ENCODE measurements at places on chromosomes 11 and 22.
A peak's percentile ranks its signal among the peaks of the same experiment; 100 is the strongest.

- DNase-seq: no peak
These were observed 96.5 kb downstream of the ARHGAP8 start for GRCh38 chr22:44848791-44849420.

DNA sequence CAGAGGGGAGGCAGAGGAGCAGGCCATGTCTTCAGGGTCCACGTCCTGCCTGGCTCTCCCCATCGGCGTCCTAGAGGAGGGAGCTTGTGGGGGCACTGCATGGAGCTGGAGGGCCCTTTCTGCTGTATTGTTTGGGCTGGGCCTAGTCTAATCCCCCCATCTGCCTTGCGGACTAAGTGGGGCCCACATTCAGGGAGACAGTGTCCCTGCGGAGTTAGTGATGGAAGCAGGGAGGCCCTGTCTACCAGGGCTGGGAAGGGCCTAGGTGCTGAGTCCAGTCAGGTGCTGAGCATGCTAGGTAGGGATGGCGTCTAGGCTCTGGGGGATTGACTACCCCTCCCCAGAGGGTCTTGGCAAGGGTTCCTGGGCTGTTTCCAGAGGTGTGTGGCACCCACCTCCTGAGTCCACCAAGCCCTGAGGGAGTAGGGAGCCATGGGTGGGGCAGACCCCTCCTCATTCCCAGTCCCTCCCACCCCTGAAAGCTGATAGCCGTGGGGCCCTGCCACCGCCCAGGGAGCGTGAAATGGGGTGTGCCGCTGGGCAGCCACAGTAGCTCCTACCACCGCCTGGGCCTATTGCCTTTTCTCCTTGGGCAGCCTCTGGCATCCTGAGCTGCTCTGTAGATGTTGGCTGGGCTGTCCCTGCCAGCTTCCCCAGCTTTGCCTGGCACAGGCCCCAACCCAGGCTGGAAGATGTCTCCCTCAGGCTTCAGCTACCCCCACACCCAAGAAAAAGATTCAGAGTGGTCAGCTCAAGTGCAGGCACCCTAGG, 1.9 kb upstream of the POLD4 start:
- DNase-seq: no peak

GRCh38 chr22:28801845-28802594, 1.7 kb upstream of the XBP1 start:
- DNase-seq: no peak

- peak; percentile 49 for DNase-seq
These were observed 75.7 kb downstream of the KIAA1671 start for GRCh38 chr22:25027959-25028840.

DNA sequence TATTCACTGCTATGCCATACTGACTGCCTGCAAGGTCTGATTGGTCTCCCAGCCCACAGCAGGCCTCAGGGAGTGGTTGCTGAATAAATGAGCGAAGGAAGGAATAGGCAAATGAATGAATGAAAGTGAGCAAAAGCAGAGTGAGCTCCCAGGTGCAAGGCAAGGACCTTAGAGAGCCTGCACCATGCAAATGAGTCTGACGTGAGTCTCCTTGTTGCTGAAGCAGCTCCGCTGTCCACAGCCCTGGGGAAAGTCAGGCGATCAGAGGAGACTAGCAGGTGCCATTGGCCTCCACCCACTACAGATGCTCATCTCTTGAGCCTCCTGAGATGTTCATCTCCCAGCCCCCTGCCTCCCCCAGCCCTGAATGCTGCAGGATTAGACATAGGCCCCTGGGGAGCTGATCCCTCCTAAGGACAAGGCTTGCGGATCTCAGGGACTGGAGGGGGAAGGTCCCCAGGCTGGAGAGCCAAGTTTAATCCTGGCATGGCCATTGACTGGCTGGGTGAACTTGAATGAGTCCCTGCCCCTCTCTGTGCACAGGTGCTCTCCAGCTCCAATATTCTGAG, 22.1 kb downstream of the GDPD5 start:
- no peak for DNase-seq

GRCh38 chr11:60389279-60389910, 6.9 kb upstream of the MS4A14 start:
- DNase-seq: no peak

DNA sequence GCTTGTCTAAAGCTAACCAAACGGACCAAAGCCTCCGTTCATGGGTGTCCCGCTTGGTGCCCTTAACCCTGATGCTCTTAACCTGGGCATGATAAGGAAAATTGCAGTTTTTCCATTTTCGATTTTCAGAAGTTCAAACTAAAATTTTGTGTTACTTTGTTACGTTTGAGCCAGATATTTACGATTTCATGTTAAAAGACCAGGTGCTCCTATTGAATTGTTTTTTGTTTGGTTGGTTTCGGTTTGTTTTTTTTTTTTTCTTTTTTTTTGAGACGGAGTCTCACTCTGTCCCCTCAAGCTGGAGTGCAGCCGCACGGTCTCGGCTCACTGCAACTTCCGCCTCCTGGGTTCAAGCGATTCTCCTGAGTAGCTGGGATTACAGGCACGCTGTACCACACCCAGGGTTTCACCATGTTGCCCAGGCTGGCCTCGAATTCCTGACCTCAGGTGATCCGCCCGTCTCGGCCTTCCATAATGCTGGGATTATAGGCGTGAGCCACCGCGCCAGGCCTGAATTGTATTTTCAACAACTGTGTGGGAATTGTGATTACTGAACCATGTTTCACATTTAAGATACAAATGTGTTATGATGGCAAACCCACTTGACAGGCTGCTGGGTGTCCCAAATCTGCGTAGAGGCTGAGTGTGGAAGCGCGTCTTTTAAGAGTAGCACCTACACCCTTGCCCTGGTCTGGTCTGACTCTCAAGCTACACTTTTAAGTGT, 864 bp upstream of the USP28 start:
- no peak for DNase-seq

DNA sequence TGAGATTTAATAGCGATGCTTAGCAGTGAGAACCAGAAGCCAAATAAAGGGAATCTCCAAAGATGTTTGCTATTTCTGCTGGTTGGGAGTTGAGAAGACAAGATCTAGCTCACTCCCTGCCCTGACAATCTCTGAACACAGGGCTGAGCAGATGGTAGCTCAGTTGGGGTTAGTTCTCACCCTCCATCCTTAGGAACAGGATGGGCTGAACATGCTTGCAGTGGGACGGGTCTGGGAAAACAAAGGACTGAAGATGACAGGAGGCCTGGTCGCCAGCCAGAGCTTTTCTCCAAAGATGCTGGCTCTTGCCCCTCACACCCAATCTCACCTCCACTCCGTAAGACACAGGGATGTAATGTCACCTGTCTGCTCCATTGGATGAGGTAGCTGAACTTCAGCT, 72.7 kb downstream of the SC5D start:
- no peak for DNase-seq

GRCh38 chr22:46969491-46969890, 207.0 kb downstream of the TBC1D22A start:
- DNase-seq: no peak

- peak; percentile 48 for DNase-seq
These were observed 2.4 kb downstream of the MPST start for GRCh38 chr22:37021710-37022482.

DNA sequence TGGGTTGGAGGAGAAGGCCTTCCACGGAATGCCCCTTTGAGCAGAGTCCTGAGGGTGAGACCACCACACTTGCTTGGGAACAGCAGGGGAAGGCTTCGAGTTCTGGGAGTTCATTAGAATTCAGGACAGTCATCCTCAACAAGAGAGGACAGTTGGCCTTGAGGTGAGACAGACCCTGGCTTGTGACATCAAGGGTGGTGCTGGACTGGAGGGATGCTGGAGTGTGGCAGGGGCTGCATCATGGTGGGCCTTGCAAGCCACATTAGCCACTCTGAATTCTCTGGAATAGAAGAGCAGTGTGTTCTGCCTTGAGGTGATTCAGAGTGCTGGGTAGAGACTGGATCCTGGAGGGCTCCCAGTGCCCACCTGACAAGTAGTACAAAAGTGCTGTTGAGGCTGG, 26.3 kb downstream of the APLP2 start:
- DNase-seq: no peak

GRCh38 chr11:78441956-78442355, 24.3 kb upstream of the GAB2 start:
- DNase-seq: no peak

GRCh38 chr11:108985945-108986279, 321.0 kb downstream of the DDX10 start:
- peak; percentile 78 for DNase-seq

GRCh38 chr11:76206327-76207081, at the start of gene WNT11:
Gene WNT11, minus strand, starts transcription at chr11:76206502. Its CDS starts 95 bp downstream, at chr11:76206407.
- DNase-seq: peak; percentile 25

DNA sequence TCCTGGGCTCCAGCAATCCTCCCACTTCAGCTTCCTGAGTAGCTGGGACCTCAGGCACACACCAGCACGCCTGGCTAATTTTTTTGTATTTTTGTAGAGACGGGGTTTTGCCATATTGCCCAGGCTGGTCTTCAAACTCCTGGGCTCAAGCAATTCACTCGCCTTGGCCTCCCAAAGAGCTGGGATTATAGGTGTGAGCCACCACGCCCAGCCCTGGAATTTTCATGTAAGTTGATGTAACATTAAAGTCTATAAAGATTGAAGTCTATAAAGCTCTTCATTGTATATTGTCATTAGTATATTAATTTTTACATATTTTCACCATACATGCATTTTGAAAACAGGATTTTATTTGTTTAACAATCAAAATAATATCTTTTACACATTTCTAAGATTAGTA, 12.5 kb upstream of the DDX17 start:
- DNase-seq: no peak

GRCh38 chr11:38791346-38791961, 2193.4 kb upstream of the RAG2 start:
- peak; percentile 86 for DNase-seq

Measured in cardiac fibroblast (primary cell).